ENCODE measurements at places on chromosomes 12 and 14.
A peak's percentile ranks its signal among the peaks of the same experiment; 100 is the strongest.

GRCh38 chr14:95173518-95173917, 16.2 kb upstream of the DICER1 start:
- no peak for DNase-seq

DNA sequence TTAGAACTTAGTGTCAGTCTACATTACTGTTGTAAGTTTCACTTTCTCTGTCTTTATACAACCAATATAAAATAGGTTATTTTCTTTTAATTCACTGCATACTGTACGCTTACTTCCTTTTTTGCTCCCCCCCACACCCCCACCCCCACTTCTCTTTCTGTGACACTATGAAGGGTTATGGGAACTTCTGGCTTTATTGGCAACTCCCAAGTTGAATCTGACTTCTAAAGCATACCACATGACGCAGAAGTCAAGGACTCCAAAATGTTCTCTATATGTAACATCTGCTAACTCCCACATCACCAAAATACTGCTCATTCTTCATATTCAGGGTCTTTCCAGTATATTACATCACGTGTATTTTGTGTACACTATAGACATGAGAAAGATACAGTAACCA, 81.2 kb upstream of the ATXN7L3B start:
- DNase-seq, result no peak

- no peak for DNase-seq
These were observed 104.0 kb upstream of the EIF5 start for GRCh38 chr14:103230021-103230420.

DNA sequence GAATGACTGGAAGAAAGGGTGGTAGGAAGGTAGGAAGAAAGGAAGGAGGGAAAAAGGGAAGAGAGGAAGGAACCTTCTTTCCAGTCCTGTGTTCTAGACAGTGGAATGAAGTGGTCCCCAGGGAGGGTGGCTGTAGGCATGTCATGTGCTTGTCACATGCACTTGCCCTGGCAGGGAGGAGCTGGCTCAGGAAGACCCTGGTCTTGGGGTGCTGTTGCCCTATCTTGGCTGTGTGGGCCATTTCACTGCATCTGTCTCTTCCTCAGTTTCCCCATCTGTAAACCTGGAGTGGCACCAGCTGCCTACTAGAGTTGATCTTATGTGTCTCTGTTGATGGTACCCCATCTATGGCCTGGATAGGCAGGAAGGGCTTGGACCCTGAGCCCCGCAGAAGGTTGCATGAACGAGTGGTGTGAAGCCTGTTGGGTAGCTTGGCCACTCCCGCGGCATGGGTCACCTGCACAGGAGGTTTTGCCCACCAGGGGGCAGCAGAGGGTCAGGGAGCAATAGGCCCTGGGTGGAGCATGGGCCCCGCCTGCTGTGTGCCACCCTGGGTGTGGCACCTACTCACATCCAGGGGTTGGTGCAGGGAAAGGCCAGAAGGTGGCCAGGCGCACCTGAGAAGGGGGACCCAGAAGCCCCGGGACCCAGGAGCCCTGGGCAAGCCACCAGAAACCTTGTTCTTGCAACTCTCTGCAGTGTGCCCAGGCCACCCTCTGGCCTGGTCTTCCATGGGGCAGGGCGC, 25.1 kb downstream of the MEG3 start:
- DNase-seq, result peak; percentile 47

GRCh38 chr14:55710506-55711041, 130.6 kb downstream of the KTN1 start:
- DNase-seq, result no peak

- DNase-seq, result peak; percentile 76
These were observed 93.4 kb downstream of the DIO2 start for GRCh38 chr14:80117876-80118275.

DNA sequence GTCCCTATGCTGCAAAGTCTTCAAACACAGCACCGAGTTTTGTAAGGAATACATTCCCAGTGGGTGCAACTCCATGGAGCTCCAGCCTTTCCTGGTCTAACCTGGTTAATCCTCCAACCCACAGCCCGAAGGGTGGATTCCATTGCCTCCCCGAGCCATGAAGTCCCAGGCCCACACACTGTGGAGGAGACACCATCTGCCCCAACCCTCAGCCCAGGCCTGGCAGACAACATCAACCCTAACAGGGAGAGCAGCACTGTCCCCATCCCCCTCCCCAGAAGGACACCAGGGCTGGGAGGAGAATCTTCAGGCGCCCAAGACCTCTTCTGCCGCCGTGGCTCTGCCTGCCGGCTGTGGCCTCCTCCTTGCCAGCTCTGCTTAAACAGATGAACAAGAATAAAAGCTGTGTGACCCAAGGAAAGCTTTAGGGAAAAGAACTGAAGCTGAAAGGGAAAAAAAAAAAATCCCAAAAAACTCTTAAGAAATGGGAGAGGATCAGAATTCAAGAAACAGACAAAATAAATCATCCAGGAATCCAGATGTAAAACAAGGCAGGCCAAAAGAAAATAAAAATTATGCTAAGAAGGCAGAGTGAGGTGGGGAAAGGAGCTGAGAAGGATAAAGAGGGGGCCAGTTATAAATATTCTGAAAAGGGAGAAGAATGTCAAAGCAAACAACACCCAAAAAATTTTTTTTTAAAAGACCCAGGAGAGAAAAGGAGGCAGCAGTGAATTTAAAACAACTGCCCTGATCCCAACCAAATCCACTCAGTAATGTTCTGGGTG, 16.0 kb upstream of the ZFP36L1 start:
- no peak for DNase-seq

GRCh38 chr14:61153431-61153830, 127.7 kb downstream of the TMEM30B start:
- no peak for DNase-seq

GRCh38 chr12:51320695-51321320, 3.2 kb downstream of the BIN2 start:
- no peak for DNase-seq

DNA sequence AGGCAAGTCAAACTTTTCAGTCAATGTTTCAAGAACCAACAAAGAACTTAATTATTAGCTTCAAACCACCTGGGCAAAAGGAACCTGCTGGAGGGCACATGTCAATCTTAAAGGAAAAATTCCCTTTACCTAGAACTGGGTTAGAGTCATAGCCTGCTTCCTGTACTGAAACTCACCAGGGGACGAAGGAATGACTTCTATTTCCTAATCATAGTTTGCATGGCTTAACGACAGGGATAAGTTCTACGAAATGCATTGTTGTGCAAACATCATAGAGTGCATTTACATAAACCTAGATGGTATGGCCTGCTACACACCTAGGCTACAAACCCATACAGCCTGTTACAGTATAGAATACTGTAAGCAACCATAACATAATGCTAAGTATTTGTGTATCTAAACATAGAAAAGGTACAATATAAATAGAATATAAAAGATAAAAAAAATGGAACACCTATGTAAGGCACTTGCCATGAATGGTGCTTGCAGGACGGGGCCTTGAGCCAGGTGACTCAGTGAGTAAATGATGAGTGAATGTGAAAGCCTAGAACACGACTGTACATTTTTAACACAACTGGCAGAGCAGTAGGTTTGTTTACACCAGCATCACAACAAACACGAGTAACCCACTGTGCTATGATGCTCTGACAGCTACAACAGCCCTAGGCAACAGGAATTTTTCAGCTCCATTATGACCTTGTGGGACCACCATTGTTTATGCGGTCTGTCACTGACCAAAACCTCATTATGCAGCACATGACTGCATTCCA, 234.9 kb upstream of the CAND1 start:
- DNase-seq, result no peak

GRCh38 chr14:105287249-105288102, 13.3 kb downstream of the BRF1 start:
- no peak for DNase-seq

- no peak for DNase-seq
These were observed 114.4 kb downstream of the ZFP36L1 start for GRCh38 chr14:68678471-68678870.

DNA sequence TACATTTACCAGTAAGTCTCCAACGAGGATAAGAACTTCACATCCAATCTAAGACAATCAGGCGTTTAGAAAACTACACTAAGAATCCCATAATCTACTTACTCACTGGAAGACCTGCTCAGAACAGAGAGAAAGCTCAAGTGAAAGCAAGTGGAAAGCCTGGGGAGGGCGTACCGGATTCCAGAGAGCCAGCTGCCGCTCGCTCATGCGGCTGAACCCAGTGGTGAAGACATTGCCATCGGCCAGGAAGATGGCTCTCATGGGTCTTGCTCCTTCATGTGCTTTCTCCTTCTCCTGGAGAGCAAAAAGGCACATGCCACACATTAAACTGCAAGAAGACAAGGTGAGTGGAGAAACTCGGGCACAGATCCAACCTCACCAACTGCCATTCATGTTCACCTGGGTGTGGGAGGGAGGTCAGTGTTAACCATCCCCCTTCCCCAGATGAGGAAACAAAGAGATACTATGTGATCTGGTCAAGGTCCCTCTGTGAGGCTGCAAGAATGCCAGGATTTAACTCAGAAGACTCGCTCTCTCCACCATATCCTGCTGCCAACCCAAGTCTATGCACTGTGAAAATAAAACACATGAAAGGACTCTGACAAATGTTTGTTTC, 23.5 kb upstream of the SELPLG start:
- DNase-seq, result no peak

DNA sequence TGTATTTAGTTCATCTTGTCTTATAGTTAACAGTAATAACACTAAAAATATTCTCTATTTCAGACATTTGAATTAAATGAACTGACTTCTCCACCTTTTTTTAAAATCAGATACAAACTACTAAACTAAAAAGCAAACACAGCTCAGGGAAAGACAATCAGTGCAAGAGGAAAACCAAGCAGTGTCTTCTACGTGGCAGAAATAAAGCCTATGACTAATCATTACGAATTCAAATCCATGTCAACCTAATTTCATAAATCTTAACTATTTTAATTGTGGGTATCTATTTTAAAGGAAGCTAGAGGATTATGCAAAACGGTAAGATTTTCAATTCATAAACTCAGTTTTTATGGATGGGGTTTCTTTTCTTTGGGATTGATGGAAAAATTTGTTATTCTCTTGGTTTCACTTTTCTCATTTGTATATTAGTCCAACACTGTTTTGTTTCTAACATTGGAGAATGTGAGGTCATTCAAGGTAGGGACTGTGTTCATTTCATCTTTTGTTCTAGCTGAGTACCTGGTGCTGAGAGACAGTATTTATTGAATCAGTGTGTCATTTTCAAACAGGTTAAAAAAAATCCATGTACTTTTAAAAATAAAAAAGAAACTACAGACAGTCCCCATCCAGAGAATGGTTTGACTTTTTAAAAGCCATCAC, 12.8 kb upstream of the PALS1 start:
- no peak for DNase-seq

GRCh38 chr12:45989721-45990467, 480 bp downstream of the SCAF11 start:
- peak; percentile 29 for DNase-seq

DNA sequence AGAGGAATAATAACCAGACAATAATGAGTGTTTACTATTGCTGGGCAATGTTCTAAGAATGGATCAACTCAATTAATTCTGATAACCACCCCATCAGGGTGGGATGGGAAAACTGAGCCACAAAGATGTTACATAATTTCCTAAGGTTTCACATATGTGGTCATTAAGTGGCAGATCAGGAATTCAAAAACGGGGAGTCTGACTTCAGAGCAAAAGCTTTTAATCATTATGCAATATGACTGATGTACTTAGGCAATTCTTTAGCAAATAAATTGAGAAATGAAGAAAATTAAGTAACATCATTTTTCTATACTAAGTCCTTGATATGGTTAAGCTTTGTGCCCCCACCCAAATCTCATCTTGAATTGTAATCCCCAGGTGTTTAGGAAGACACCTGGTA, 53.4 kb downstream of the PLCZ1 start:
- DNase-seq, result no peak

DNA sequence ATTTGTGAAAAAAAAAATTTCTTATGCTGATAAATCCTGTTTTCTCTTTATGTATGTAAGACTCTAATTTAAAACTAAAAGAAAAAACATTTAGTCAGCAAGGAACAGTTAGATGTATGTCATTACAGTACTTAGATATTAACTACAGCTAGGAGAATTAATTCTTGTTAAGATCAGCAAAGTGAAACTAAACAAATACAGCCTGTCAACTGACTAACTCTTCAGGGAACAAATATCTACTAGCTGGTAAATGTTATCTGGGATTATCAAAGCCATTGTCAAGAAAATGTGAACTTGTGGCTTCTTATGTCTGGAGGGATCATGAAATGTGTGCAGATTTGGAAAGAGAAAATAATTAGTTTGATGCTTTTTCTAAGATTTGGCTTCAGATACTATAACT, 27.5 kb downstream of the MGAT4C start:
- DNase-seq, result no peak

GRCh38 chr12:8057306-8057705, 8.9 kb downstream of the C3AR1 start:
- no peak for DNase-seq

- no peak for DNase-seq
These were observed 236.9 kb downstream of the RERGL start for GRCh38 chr12:17853054-17853453.

DNA sequence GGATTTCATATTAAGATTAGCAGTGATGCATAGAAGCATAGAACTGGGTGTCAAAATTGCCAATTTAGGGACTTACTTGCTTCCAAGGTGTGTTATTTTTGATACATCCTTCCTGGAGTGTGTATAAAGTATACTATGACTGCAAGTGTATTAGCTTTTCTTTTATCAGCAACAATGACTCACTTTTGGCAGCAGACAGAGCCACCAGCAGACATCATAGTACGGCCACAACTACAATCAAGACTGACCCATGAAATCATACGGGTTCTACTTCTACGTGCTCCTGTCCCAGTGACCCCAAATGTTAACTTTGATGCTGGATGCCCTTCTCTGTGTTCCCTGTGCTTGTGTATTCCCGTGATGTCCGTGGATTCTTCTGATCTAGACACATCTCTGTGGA, 443.9 kb downstream of the TMEM132D start:
- no peak for DNase-seq

GRCh38 chr12:3187846-3188770, 110.9 kb downstream of the TSPAN9 start:
- no peak for DNase-seq

GRCh38 chr12:68904351-68904962, 28.5 kb downstream of the CPM start:
- DNase-seq, result no peak

DNA sequence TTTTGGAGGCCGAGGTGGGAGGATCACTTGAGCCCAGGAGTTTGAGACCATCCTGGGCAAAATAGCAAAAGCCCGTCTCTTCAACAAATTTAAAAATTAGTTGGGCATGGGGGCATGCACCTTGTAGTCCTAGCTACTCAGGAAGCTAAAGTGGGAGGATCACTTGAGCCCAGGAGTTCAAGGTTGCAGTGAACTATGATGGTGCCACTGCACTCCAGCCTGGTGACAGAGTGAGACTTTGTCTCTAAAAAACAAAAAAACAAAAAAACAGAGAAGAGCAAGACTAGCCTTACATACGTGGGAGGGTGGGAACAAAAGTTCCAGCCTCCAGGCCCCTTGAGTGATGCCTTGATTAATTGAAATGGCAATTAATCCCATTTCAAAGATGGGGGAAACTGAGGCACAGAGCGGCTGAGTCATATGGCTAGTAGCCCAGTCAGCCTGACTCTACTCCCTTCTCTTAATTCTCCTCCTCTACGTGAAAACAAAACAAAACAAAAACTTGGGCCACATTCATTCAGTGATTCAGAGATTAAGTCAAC, 3.3 kb upstream of the FAM222A start:
- DNase-seq, result no peak

GRCh38 chr12:87382959-87383566, 646.1 kb downstream of the C12orf50 start:
- DNase-seq, result no peak

Measured in NCI-H1436 (cell line).